ENCODE measurements at places on chromosomes 3 and 15. TPM values are rescaled to one million over a fixed set of nuclear protein-coding genes. Genes with fewer than 3 reads are reported as not detected.

CATSPER2 gene
- total RNA-seq = 0.85 TPM

GOLGA8R gene
- total RNA-seq = 0.24 TPM

CNTN3 gene
- total RNA-seq = 1.1 TPM

TRIM42 gene
- not detected for total RNA-seq

C3orf52 gene
- total RNA-seq = 40.0 TPM

CX3CR1 gene
- under 0.01 TPM for total RNA-seq

PXYLP1 gene
- 8.7 TPM for total RNA-seq

ROBO1 gene
- total RNA-seq = 25.4 TPM

RETNLB gene
- not detected for total RNA-seq

AADACL2 gene
- not detected for total RNA-seq

SLC2A2 gene
- total RNA-seq = under 0.01 TPM

ACKR4 gene
- not detected for total RNA-seq

DPPA2 gene
- not detected for total RNA-seq

ASB14 gene
- total RNA-seq = not detected

CLEC3B gene
- total RNA-seq = not detected

MYO5A gene
- total RNA-seq = 50.1 TPM

POLQ gene
- 5.5 TPM for total RNA-seq

MAGI1 gene
- total RNA-seq = 7.5 TPM

ARPC4 gene
- total RNA-seq = 134 TPM

PEX11A gene
- total RNA-seq = 7.0 TPM

CCR2 gene
- not detected for total RNA-seq

SLC27A2 gene
- 1.4 TPM for total RNA-seq

SLC22A14 gene
- under 0.01 TPM for total RNA-seq
